Left kidney (tissue), 8 donors: ENCODE measurements at places on chromosomes 5 and 9. TPM values are rescaled to one million over a fixed set of nuclear protein-coding genes. Genes with fewer than 3 reads are reported as not detected.

- no peak for DNase-seq
These were observed 593 bp upstream of the NAA35 start for GRCh38 chr9:85940275-85940831.

GRCh38 chr5:137507150-137507549 lies 8.0 kb upstream of the SPOCK1 start:
- DNase-seq, result no peak

DNA sequence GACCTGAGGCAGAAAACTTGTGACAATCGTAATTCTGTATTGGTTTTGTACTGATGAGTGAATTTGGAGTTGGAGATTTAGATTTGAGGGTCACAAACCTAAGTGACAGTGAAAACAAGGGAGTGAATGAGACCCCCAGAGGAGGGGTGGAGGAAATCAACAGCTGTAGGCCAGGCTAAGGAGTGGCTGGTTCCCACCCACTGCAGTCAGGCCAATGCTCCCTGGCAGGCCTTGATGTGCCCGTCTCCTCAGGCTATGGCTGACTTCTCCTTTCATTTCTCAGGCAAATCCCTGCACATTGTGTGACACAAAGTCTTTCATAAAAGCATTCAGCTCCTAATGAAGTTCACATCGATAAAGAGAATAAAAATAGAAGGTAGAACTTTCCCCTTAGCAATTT lies 557.6 kb downstream of the CETN3 start:
- DNase-seq, result no peak

Gene DMGDH
- polyA plus RNA-seq, result 23.9 TPM

DNA sequence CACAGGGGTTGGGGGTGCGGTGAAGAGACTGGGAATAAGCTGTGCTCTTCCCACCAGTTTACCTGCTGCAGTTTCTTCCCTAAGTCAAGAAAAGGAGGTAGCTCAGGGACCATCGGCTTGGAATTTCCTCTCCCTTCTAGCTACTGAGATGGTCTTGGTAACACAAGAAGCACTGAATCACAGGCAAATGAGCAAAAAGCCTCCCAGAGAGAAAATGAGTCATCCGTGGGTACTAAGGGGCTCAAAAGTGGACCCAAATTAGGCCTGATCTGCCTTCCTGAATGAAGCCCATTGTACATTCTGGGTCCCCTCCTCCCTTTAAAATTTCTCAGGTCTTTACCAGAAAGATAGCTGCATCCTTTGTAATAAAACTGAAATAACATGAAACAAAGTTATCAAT lies 49.9 kb downstream of the PTPN3 start:
- DNase-seq, result no peak

- no peak for DNase-seq
These were observed 409.2 kb downstream of the CETN3 start for GRCh38 chr5:90000351-90000750.

- DNase-seq, result peak; percentile 25
These were observed 40.2 kb upstream of the TRIM32 start for GRCh38 chr9:116646661-116647514.

GRCh38 chr9:88754452-88754851 lies 219.5 kb downstream of the NXNL2 start:
- DNase-seq, result no peak

- no peak for DNase-seq
These were observed 475.5 kb upstream of the ACO1 start for GRCh38 chr9:31908891-31909480.

DNA sequence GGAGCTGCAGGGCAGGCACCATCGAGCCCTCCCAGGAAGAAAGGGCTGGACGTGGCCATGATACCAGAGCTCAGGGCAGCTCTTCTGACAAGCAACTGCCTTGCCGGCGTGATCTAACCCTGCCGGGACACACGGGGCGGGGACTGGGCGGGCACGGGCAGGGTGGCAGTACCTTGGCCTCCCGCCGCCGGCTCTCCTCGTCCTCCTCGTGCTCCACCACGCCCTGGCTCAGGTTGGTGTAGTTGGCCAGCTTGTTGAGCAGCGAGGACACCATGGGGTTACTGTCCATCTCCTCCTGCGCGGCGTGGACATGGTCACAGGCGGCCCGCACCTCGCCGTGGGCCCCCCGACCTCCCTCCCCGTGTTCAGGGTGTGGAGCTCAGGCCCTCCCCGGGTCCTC lies 18.5 kb downstream of the SLC12A7 start:
- no peak for DNase-seq

Gene TMOD1
- 1.7 TPM for polyA plus RNA-seq

GRCh38 chr9:137070201-137070905 lies at the start of gene SAPCD2:
TSS of gene SAPCD2 (minus strand) at chr9:137070557. CDS start at chr9:137070460, 97 bp downstream.
- DNase-seq, result peak; percentile 84

- DNase-seq, result no peak
These were observed 230.9 kb downstream of the PIK3R1 start for GRCh38 chr5:68446487-68446894.

Gene SKIC3
- polyA plus RNA-seq, result 114 TPM

Gene EFNA5
- polyA plus RNA-seq, result 29.1 TPM

DNA sequence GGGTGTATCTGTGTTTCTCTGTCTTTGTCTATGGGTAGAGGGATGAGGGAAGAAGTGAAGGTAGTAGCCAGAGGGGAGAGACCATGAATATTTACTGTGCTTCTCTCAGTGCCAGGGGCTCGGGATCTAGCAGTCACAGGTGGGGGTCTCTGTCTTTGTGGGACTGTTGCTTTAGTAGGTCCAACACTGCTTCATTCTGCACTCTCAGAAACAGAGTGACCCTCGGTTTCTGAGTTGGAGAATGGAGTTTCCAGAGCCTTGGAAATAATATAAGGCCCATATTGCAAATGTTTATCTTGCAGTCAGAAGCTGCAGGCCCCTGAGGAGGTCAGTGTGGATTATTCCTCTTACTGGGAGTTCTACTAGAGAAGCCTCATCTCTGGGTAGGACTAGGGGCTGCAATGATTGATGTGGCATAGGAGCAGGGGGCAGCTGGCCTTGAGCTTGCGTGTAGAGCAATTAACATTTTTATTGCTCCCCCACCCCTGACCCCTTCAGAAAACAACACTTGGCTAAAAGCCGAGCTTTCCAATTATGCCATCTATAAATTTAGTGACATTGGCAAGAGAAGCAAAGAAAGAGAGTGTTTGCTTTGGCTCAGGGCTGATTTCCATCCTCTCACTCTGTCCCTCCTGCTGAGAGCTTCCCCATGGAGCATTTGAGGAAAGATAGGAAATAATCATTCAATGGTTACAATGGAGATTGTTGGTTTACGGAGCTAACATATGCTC lies 55.0 kb upstream of the TRPC7 start:
- DNase-seq, result no peak

Gene LCN12
- 20.2 TPM for polyA plus RNA-seq

- DNase-seq, result no peak
These were observed 114.8 kb downstream of the ROR2 start for GRCh38 chr9:91835216-91835615.

DNA sequence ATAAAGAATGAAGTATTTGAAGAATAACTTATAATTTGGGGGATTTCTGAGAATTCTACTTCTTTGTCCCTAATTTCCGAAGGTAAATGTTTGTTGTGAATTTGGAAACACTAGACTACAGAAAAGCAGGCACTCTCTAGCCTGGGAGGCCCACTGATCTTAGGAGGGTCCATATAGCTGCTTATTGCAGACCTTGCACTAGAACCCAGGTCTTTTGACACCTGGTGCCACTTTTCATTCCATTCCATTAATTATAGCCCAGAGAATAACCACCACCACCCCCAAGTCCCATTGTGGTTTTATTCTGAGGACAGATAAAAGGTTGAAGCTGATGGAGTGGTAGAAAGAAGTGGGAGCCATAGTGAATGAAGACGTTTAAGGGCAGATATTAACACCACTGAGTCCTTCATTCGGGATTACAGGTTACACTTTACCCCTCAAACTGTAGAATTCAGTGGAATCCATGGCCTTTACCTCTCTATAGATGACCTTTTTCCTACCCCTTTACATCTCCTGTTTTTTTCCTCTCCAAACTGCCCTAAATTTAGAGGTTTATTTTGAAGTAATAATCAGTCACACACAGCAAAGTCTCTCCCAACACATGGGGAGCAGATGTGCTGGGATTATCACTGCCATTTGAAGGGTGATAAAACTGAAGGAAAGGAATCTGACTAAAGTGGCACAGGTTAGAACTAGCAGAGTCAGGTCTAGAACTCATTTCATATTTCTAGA lies 12.0 kb upstream of the PSMD5 start:
- DNase-seq, result no peak

Gene ADAMTSL2
- 1.2 TPM for polyA plus RNA-seq

DNA sequence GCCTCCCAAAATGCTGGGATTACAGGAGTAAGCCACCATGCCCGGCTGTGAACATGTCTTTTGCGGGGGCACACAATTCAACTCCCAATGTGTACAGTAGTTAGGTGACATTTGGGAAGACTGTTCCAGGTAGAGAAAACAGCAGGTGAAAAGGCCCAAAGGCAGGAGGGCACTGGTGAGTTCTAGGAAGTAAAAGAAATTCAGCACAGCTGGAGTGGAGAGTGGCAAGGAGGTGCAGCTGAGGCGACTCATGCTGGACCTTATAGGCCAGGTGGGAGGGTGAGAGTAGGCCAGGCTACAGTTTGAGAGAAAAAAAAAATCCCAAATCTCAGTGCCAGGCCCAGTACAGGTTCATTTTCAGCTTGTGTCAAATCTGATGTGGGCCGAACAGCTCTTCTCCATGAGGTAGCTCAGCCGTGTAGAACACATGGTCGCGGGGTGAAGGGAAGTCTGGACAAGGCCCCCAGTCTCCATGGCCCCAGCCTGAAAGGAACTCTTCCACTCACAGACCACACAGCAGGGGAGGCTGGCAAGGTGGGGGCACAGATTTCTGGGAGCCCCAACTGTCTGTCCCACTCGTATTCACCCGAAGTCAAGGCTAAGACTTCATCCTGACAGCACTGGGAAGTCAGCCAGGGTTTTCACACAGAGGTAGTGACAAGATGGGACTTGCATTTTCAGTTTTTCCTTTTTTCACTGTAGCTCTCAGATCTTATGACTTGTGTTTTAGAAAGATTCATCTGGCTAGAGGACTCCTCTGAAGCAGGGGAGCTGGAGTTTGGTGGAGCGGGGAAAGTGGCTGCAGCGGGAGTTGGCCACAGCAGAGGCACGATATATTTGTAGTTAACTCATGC lies 4.5 kb upstream of the HNRNPAB start:
- DNase-seq, result no peak

Gene CYLC2
- polyA plus RNA-seq, result not detected

Gene BTNL9
- polyA plus RNA-seq, result 10.7 TPM

DNA sequence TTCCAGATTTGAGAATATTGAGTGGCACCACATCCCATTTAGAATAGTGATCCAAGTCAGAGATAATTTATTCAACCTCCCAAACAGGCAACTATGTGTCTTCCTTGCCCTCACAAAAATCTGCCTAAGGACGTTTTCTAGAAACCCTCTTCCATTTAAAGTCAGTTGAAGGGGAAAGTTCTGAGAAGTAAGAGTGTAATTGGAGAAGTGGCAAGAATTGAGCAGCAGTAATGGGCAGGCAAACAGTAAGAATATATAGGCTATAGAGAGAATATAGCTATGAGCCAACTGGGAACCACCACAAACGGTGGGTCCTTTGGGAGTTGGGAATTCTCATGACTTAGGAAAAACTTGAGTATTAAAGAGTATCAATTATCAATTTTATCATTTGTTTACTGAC lies 31.1 kb upstream of the CETN3 start:
- DNase-seq, result no peak

GRCh38 chr5:149438711-149439132 lies 59.6 kb upstream of the IL17B start:
- DNase-seq, result no peak

Gene KIF12
- 170 TPM for polyA plus RNA-seq

GRCh38 chr9:114397219-114397847 lies 9.6 kb upstream of the AKNA start:
- no peak for DNase-seq

Gene PDCD1LG2
- 0.13 TPM for polyA plus RNA-seq

GRCh38 chr5:122173474-122174415 lies 44.4 kb downstream of the ZNF474 start:
- no peak for DNase-seq

GRCh38 chr9:99253134-99253533 lies 31.1 kb downstream of the SEC61B start:
- DNase-seq, result no peak

DNA sequence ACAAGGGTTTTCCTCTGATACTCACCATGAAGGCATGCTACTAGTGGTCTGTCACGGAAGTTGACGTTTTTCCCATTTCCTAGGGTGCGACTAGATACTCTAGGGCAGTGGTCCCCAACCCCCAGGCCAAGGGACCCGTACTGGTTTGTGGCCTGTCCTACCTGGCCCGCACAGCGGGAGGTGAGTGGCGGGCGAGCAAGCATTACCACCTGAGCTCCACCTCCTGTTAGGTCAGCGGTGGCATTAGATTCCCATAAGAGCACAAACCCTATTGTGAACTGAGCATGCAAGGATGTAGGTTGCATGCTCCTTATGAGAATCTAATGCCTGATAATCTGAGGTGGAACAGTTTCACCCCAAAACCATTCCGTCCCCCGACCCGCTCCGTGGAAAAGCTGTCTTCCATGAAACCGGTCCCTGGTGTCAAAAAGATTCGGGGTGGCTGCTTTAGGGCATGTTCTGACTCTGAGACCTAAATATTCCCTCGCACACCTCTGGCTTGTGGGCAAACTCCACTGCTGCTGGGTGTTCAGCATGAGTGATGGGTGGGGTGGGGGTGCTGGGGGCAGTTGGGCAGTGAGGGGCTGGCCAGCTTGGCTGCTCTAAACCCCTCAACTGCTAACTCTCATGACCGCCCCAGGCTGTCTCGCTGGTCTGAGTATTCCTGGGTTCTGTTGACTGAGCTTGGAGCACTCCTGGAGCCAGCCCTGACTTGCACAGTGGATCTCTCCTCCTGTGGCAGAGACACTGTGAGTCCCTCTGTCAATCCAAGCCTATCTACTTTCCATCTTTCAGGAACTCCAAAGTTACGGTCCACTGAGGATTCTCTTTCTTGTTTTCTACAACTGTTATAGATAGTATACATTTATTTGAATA lies 78.3 kb upstream of the NEK6 start:
- DNase-seq, result no peak

GRCh38 chr9:14180093-14180959 lies 133.6 kb downstream of the NFIB start:
- no peak for DNase-seq

Gene CD74
- 230 TPM for polyA plus RNA-seq

- DNase-seq, result no peak
These were observed 329 bp downstream of the CDC23 start for GRCh38 chr5:138212828-138213160.

Gene SPINK13
- 1.1 TPM for polyA plus RNA-seq

DNA sequence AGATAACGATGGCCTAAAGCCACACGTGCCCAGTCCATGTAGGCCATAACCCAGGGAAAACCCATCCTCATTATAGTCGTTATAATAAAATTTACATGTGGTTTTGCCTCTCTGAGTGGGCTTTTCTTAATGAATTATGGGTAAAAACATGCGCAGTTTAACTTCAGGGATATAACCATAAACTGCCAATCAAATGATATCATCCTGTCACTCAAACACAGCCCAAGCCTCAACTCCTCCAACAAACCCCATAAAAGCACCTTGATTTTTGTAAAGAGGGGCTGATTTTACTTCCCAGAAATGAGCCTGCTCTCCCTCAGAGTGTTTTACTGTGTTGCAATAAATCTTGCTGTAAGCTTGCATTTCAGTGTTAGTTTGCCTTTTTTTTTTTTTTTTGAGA lies 15.8 kb upstream of the SETX start:
- no peak for DNase-seq

Gene PRR7
- 1.0 TPM for polyA plus RNA-seq

Gene PROP1
- polyA plus RNA-seq, result not detected
